Stimulated activated CD4-positive, alpha-beta T cell treated with anti-CD3 and anti-CD28 coated beads, TNF-alpha, amount 100 ng/mL, for 1 hour (primary cell): ENCODE measurements at places on chromosomes 13 and 19.

GRCh38 chr13:99970651-99971575 is 654 bp downstream of the ZIC5 start:
- no peak for DNase-seq

- no peak for DNase-seq
Measured at GRCh38 chr19:12611361-12611699, 610 bp downstream of the ZNF791 start.

DNA sequence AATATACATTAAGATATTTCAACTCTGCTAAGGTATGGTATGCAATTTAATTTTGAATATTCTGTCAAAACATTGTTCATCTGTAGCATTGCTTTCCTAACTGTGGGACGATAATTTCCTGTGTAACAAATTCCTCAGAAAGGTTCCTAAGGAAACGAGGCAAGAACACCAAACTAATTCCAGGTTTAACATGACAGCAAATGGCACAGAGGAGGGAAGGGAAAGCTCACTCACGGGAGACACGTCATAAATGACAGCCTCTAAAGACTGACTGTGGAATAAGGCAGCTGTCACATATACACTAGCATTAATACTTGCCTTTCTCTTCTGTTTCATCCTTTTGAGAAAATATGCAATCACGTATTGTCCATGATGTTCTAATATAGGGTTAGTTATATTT is 380.6 kb downstream of the LIG4 start:
- no peak for DNase-seq

- no peak for DNase-seq
Measured at GRCh38 chr13:53043398-53043797, 14.8 kb downstream of the OLFM4 start.

- DNase-seq, result no peak
Measured at GRCh38 chr13:67267136-67267535, 37.0 kb upstream of the PCDH9 start.

DNA sequence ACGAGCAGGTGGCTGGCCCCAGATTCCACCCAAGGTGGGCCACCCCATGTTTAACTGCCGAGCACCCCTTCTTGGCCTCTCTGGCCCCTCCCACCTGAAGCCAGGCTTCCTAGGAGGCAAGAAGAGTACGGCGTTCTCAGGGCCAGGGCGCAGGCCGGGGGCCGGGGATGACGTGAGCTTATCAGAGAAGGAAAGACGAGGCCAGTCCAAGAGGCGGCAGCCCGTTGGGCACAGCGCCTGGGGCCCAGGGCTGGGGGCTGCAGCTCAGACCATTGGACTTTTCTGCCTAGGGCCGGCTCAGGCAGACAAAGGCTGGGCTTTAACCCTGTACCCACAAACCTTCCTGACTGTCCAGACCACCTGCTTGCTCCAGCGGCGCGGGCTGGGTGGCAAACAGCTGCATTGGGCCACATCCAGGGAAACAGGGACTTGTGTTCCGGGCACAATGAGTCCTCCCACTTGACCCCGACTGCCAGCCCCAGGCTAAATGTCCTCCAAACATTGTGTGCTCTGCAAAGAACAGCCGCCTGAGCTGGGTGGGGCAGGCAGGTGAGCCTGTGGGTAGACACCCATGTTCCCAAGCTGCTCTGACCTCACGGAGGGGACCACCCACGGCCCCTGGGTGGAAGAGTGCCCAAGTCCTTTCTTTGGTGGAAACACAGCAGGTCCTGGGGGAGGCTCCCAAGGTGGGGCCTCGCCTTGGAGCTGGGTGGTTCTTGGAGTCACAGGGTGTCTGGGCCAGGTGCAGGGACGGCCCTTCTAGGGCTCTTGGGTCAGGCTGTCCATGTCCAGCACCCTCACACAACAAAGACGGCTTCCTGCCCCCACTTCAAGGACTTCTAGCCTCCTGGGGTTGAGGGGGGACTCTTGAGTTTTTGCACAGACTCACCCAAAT is 21.9 kb downstream of the COMP start:
- DNase-seq, result no peak

DNA sequence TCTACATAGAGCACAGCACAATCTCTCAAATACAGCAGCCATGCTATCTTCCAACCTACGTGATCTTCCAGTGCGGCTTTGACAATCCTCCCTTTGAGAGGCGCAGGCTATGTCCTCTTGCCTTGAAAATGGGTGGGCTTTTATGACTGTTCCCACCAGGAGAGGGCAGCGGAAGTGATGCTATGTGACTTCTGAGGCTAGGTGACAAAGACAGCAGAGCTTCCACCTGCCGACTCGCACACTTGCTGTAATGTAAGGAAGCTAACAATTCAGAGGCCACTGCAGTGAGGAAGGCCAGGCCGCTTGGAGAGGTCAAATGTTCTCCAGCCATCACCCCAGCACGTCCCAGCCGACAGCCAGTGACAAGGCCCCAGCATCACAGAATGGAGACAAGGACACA is 65.8 kb downstream of the MRPL57 start:
- no peak for DNase-seq

DNA sequence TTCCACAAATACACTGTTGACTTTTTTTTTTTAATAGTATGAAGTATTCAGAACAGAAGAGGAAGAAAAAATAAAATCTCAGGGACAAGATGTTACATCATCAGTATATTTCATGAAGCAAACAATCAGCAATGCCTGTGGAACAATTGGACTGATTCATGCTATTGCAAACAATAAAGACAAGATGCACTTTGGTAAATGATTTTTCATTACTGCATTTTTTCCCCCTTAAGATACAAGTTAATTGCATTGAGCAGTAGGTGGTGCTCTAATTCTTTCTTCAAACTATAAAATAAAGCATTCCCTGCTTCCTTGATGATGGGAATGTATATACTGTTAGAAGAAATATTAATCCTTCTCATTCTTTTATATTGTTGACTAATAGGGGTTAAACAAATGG is 17.1 kb downstream of the UCHL3 start:
- no peak for DNase-seq

DNA sequence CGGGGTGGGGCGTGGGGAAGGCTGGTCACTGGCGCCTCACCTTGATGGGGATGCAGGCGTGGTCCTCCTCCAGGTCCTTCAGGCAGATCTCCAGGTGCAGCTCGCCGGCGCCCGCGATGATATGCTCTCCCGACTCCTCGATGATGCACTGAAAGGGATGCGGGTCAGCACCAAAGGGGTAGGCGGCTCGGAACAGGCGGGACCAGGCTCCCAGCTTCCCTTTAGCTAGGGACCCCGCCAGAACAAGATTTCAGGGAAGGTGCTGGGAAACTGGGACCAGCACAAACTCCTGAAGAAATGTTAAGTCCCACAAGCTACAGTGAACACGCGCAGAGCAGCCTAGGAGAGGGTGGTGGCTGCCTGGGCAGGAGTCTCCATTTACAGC is 6.0 kb downstream of the EEF2 start:
- no peak for DNase-seq

DNA sequence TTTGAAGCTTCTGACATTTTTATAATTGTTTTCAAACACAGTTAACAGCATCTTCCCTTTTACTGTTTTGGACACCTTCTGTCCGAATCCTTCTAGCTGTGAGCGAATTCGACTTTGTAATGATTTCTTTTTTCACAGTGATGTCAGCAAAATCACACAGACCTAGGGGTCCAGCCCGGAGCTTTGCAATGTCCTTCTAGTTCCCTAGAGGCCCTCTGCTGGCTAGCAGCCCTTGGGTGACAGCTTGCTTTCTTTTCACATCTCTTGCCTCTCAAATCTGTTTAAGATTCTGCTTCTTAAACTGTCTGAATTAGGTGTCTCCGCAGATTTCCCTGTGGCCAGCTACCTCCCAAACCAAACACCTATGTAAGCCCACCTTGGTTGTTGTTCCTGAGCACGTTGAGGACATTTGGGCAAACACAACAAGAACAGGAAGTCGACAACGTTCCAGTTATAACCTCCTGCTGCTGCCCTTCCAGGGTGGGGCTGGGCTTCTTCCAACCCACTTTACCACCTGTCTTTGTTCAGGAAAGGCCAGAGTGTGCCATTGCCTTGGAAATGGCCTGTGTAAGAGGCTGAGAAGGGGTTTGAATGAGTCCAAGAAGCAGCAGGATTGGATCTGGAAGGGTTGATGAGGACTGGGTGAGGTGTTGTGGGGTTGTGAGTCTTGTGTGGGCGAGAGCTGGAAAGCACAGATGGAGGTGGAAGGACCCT is 123.1 kb downstream of the ATP8A2 start:
- DNase-seq, result no peak

GRCh38 chr13:107730813-107731212 is 484.5 kb downstream of the LIG4 start:
- no peak for DNase-seq

- no peak for DNase-seq
Measured at GRCh38 chr13:94351292-94351990, 128.0 kb downstream of the DCT start.

- DNase-seq, result no peak
Measured at GRCh38 chr13:42354241-42355091, 82.5 kb downstream of the AKAP11 start.

- DNase-seq, result no peak
Measured at GRCh38 chr13:69155136-69155535, 952.5 kb upstream of the ATXN8OS start.
